ENCODE measurements at places on chromosomes 4 and X.

GRCh38 chr4:88965053-88965452 lies 91.9 kb downstream of the FAM13A start:
- no peak for DNase-seq

DNA sequence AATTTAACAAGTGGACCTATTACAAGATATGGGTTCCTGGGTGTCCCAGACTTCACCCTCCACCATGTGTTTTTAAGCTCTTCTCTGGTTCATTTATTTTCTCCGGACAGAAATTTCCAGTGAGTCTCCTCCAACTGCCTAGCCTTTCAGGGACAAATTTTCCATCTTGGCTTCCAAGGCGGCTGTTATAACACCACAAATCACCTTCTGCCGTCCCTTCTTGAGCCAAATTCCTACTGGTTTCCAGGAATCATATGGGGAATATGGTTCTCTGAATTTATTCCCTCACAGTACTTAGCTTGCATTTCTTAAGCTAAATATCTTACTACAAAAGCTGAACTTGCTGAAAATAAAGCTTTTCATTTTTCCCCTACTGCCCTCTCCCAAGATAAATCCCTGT lies 18.8 kb downstream of the NEXMIF start:
- DNase-seq, result no peak

DNA sequence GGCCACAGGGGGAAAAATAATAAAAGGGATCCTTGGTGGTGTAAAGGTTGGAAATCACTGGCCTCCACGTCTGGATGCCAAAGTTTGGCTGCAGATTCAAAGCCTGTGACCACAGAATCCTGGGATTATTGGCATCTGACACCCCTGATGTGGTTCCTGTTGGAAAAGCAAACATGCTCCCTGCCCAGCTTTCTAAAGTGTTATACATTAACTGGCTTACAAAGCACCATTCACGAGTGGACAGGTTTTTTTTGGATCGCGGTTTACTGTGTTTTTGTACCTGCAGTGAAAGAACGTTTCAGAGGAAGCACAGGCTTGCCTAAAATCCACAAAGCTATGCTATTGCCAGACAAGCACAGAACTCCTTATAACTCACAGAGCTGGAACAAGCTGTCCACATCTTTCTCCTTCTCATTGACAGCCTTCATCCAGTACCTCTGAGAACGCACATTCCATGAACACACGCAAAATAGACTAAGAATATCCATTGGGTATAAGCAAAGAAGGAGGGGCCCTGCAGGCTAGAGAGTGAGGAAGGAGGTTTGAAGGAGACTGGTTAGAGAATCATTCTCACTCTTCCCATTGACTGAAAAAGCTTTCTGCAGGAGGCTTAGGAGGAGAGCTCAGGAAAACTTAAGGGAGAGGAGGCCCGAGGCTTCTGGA lies 14.5 kb upstream of the CAPN6 start:
- DNase-seq, result no peak

- peak; percentile 83 for DNase-seq
Observed at GRCh38 chr4:113760795-113761619, 531 bp downstream of the CAMK2D start.

- no peak for DNase-seq
Observed at GRCh38 chr4:52843958-52844357, 18.2 kb upstream of the RASL11B start.

DNA sequence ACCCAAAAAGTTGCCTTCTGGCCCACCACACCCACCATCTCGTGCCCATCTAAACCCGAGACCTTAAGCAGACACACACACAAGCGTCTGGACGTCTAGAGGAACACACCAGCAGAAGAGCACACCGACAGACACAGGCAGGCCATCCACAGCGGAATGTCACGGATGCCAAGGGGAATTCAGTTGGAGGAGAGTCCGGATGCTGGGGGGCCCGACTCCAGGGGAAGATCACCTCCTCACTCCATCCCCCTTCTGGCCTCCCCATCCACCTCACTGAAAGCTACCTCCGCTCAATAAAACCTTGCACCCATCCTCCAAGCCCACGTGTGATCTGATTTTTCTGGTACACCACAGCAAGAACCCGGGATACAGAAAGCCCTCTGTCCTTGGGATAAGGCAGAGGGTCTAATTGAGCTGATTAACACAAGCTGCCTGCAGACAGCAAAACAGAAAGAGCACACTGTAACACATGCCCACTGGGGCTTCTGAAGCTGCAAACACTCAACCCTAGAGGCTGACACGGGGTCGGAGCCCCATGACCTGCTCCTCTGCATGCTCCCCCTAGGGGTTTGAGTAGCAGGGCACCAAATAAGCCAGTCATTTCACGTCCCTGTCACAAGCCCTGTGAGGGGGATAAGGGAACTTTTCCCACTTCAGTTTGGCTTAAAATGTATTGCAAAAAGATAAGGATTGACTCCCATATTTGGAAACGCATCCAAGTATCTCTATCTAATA lies 339.6 kb upstream of the PCDH10 start:
- no peak for DNase-seq

GRCh38 chr4:99711657-99712056 lies 54.0 kb upstream of the C4orf54 start:
- DNase-seq, result no peak

GRCh38 chr4:55906989-55907388 lies 41.8 kb upstream of the CEP135 start:
- no peak for DNase-seq

- no peak for DNase-seq
Observed at GRCh38 chrX:70009970-70010369, 39.8 kb downstream of the AWAT2 start.

- no peak for DNase-seq
Observed at GRCh38 chr4:153927451-153927850, 138.6 kb upstream of the SFRP2 start.

- peak; percentile 41 for DNase-seq
Observed at GRCh38 chrX:149950681-149951080, 12.4 kb upstream of the EOLA2 start.

DNA sequence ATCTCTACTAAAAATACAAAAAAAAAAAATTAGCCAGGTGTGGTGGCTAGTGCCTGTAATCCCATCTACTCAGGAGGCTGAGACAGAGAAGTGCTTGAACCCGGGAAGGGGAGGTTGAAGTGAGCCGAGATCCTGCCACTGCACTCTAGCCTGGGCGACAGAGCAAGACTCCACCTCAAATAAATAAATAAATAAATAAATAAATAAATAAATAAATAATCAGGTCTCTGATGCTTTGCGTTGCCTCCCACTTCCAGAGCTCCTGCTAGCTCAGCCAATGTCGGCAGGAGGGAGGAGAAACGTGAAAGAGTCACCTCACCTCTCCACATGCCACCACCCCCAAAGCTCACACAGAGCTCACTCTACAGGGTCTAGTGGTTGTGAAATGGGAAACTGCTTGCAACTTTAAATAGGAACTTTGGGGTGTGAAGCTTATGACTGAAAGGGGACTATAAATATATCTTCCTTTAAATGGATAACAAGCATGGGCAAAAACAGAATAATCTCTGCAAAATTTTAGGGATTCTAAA lies 7.9 kb downstream of the SMIM31 start:
- DNase-seq, result no peak

DNA sequence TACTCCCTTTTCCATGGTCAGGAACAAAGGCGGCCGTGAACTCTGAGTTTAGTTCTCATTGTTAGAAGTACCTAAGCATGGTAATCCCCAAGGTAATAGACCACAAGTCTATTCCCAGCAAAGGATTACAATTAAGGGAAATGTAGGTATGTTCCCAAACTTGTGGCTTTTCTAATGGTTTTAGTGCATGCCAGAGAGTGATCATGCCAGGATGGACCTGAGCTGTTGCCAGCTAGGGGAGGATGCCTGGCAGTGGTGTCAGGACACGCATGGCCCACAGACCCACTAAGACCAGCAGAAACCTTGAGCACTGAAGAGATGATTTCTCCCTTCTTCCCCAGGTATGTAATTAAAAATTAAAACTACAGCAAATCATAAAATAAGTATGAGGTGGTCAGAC lies 60.8 kb downstream of the COQ2 start:
- DNase-seq, result no peak

DNA sequence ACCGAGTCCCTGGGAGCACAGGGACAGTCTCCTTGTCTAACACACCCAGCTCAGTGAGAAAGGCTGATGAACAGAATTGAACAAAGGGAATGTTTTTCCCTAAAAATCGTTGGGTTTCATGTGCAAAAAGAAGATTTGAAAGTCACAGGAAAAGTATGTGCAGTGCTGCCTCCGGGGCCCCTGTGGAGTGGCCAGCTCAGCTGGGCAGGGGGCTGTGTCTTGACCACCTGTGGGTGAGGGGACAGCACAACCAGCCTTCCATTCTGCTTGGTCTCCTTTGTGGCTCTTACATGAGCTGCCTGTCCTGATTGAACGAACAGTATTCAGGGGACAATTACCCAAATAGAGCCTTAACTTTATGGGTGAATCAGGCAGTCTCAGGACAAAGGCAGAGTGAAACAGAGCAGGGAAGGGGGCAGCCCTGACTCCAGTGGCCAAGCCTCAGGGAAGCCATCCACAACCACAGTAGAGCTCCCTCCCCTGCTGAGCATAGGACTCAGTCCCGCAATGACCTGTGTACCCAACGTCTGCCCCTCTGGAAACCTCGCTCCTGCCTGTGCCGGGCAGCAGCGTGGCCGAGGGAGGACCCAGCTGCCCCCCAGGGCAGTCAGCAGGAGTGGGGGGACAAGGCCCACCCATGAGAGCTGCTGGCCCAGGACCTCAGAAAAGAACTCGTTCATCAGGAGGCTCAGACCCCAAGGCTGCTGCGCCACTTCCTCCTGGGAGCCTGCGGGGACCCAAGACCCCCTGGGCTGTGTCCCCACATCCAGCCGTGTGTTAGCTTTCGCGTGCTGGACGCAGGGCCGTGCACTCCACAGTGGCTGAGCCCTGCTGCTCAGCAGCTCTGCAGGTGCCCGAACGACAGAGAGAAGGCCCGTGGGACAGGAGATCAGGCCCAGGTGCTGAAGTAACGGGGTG lies 59.6 kb upstream of the MXD4 start:
- no peak for DNase-seq

- no peak for DNase-seq
Observed at GRCh38 chr4:166903408-166903807, 330.9 kb downstream of the SPOCK3 start.

DNA sequence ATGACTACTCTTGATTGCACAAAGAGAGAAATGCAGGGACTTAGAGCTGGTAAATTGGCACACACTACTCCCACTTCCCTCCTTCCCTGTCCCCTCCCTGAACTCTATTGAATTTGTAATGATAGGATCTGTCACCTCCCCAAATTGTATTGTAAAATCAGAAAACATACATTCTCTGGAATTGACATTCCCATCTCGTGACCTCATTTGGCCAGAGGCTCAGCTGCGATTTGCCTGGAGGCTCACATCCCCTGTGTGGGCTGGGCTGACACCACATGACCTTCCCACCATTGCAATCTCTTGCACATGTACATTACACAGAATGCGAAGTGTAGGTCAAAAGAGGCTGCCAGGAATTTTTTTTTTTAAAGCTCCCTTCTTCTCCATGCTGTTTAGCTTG lies 172.1 kb downstream of the MID1IP1 start:
- no peak for DNase-seq

- DNase-seq, result no peak
Observed at GRCh38 chr4:15423285-15423711, 4.5 kb upstream of the C1QTNF7 start.

DNA sequence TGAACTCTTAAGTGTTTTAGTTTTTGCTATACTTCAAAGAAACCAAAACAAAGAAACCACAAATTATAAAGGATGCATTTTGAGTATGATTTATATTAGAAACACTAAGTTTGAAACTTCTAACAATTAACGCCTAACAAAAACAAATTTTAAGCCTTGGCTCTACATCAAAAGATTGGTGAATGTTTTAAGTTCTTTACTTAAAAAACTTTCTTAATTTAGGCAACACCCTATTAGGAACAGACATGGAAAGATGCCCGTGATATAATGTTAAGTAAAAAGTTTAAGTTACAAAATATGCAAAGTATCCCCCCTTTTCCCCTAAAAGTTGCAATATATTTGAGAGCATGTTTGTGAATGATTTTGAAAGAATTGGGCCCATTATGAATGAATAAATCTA lies 21.2 kb downstream of the PROM1 start:
- no peak for DNase-seq

- DNase-seq, result no peak
Observed at GRCh38 chr4:102335616-102336015, 9.7 kb downstream of the SLC39A8 start.

- DNase-seq, result peak; percentile 24
Observed at GRCh38 chrX:51461053-51462044, 35.0 kb downstream of the NUDT11 start.

DNA sequence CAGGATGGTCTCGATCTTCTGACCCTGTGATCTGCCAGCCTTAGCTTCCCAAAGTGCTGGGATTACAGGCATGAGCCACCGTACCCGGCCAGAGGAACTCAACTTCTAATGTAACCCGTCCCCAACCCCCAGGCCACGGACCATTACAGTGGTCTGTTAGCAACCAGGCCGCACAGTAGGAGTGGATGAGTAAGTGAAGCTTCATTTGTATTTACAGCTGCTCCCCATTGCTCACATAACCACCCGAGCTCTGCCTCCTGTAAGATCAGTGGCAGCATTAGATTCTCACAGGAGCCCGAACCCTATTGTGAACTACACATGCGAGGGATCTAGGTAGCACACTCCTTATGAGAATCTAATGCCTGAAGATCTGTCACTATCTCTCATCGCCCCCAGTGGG lies 119.6 kb downstream of the SHROOM3 start:
- DNase-seq, result no peak

- no peak for DNase-seq
Observed at GRCh38 chrX:39854772-39855747, 242.7 kb downstream of the BCOR start.

GRCh38 chr4:1043651-1044468 lies 32.4 kb downstream of the FGFRL1 start:
- DNase-seq, result no peak

DNA sequence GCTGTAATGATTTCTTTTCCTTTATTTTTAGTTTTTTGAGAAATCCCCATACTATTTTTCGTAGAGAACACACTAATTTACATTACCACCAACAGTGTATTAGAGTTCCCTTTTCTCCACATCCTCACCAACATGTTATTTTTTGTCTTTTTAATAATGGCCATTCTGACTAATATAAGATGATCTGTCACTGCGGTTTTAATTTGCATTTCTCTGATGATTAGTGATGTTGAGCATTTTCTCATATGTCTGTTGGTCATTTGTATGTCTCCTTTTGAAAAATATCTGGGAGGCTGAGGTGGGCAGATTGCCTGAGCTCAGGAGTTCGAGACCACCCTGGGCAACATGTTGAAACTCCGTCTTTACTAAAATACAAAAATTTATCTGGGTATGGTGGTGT lies 30.2 kb downstream of the SPINK2 start:
- no peak for DNase-seq

- DNase-seq, result no peak
Observed at GRCh38 chr4:141657550-141658250, 21.3 kb downstream of the IL15 start.

DNA sequence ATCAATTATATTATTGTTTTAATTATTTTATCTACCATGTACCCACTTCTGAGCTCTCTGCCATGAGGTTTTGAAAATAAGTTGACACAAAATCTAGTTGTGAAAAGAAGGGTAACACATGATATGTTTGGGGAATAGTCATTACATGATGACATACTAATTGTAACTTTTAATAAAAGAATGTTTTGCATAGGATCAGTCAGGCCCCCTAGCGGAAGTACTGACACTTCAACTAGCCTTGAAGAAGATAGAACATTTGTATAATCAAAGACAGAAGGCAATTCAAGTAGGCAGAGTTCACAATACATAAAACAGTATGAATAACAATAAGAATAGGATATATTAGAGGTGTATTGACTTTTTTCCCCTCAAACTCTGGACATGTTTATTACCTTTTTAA lies 1191.0 kb upstream of the AGA start:
- no peak for DNase-seq

All from left lung (tissue), 14 donors.